Non-pigmented ciliary epithelial cell (primary cell): ENCODE measurements at places on chromosomes 16 and 17.

DNA sequence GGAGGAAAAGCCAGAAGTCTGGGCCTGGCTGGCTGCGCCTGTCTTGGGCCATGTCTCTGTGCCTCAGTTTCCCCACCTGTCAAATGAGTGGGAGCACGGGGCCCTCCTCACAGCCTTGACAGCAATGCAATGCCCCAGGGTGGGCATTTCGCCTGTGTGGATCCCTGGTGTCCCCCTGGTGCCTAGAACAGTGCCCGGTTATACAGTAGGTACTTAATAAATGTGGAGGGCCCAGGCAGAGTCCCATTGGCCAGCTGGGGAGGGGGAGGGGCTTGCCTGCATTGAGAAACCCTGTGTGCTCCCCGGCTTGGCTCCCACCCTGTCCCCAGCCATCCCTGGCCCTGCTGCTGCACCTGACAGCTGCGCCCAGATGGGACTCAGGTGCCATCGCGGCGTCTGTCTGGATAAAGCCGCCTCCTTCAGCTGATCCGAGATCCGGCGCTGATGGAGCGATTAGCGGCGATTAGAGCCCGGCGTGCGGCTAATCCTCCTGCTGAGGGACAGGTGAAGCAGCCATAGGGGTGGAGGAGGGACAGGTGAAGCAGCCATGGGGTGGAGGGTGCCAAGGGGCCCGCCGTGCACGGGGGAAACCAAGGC lies 12.4 kb downstream of the ZFPM1 start:
- no peak for DNase-seq

- DNase-seq = no peak
These were observed 1.6 kb downstream of the VAT1L start for GRCh38 chr16:77790009-77790372.

- DNase-seq = no peak
These were observed at the start of gene TK2 for GRCh38 chr16:66549284-66550131. Gene TK2 (minus strand): TSS chr16:66550122. CDS start chr16:66550061, 61 bp downstream.

DNA sequence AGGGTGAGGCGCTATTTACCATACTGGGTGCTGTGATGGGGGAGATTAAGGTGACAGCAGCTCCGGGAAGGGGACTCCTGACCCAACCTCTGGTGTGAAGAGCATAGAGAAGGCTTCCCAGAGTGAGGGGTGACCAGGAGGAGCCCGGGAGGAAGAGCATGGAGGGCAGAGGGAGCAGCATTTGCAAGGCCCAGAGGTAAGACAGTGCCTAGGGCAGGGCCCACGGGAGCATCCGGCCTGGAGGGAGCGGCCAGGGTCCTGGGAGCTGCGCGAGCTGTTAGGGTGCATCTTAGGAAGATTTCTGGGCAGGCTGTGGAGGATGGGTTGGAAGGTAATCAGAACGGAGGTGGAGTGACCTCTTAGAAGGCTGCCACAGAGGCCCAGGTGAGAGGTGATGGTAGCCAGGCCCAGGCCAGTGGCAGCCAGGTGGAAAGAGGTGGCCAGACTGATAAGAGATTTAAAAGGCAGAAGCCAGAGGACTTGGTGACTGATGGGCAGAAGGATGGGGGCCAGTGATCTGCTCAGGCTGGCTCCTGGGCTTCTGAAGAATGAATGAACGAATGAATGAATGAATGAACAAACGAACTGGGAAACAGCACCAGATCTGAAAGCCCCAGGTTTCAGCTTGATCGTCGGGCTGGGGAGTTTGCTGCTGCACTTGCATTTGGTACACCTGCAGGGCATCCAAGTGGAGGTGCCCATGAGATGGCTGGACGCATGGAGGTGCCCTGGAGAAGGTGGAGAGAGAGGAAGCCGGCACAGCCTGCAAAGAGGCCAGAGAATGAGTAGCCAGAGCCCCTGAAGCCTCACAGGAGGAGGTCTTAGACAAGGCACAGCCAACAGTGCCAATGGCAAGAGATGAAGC lies 13.0 kb upstream of the TMEM92 start:
- no peak for DNase-seq

GRCh38 chr16:66832190-66832589 lies 1.4 kb upstream of the NAE1 start:
- no peak for DNase-seq

DNA sequence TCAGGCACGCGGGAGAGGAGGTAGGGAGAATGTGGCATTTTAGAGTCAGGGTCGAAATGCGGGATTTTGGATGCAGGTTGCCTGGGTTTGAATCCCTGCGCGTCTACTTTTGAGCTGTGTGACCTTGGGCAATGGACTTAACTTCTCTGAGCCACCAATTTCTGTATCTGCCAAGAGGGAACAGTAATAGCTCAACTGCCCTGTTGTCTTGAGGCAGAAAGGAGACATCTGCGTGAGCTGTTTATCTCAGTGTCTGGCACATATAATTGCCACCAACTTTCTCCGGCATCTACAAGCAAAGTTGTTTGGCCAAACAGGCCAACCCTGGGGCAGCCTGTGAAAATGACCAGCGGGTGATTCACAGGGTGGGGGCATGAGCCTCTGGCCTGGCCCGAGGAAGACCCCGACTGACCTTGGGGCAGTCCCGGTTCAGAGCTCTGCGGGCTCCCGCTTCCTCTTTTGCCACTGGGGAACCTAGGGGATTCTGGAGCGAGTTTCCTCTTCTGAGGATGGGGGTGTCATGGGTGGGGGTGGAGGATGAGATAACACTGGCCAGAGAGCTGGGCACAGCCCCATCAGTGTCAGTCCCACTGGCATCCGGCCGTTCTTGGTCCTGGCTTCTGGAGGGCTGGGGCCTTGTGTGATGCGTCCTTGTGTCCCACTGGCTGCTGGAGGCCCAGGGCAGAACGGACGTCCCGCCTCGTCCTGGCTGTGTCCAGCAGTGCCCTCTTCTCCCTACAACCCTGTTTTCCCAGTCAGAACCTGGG lies 1.3 kb downstream of the SNN start:
- no peak for DNase-seq

GRCh38 chr16:88654363-88655052 lies 3.7 kb upstream of the CYBA start:
- DNase-seq = no peak
